ENCODE measurements at places on chromosomes 2 and 18.

DNA sequence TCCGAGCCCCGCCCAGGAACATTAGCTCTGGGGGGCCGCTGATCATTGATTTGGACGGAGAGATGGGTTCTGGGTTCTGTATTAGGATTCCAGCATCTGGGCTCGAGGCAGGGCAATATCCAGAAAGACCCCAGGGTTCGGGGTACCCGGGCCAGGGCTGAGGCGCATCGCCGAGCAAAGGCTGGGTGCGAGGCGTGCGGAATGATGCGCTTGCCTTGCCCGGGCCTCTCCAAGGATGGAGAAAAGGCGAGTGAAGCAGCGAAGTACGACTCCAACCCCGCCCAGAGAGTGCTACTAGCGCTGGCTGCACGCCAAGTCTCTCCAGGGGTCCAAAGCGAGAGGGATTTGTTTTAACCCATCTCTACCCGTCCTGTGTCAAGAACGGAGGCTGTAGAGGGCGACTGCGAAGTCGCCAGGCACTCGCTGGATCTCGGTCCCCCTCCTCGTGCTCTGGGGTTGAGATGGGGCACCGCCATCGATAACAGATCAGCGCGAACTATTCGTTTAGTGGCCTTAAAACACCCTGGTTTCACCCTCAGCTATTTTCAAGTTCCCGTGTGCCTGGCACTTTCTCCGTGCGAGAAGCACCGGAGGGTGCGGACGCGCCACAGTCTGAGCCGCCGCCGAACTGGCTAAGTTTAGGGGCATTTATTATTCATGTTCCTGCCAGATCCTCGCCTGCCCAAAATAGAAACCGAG is 1.9 kb downstream of the ADCYAP1 start:
- no peak for DNase-seq

GRCh38 chr2:182503886-182504285 is 77.0 kb upstream of the PDE1A start:
- DNase-seq = no peak

- DNase-seq = no peak
Measured at GRCh38 chr2:61799099-61799498, 54.8 kb downstream of the FAM161A start.

DNA sequence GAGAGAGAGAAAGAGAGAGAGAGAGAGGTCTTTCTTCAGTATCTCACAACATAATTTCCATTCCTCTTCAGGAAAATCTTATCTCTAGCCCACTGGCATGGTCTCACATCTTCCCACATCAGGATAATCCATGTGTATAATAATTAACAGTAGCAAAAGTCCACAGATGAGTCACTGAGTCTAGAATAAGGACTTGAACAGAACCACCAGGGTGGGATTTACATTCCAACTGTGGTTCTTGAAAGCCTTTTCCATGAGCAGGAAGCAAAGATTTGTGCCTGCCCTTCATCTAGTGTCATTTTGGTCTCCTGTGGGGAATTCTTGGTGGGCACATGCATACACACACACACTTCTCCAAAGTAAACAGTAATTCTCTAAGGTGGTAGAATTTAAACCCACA is 107.1 kb upstream of the TCF4 start:
- DNase-seq = no peak
